Fibroblast of skin of left quadriceps (primary cell): ENCODE measurements at places on chromosomes 16 and 17.

DNA sequence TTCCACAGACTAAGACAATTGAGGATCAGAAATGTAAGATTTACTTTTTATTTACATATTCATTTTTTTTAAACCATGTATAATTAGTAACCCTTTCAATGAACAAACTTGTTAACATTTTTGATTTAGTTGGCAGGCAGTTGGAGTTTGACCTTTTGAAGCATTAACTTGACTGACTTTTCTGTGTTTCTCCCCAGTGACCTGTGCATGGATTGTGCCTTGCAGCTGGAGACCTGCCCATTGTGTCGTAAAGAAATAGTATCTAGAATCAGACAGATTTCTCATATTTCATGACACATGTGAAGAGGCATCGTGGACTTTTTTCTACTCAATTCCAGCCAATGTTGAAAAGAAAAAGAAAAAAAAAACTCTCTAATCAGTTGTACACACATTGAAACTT is 6.4 kb upstream of the ARL2BP start:
- DNase-seq = no peak

- no peak for DNase-seq
These were observed 9.1 kb downstream of the PHKB start for GRCh38 chr16:47470211-47470610.

- no peak for DNase-seq
These were observed 20.1 kb downstream of the GPRC5B start for GRCh38 chr16:19864566-19864965.

- no peak for DNase-seq
These were observed 55.2 kb downstream of the ACTG1 start for GRCh38 chr17:81457401-81457800.

- DNase-seq = no peak
These were observed 37.8 kb downstream of the BCO1 start for GRCh38 chr16:81276323-81276722.
